ENCODE measurements at places on chromosomes 6 and 20.

- DNase-seq = no peak
Observed at GRCh38 chr6:80433673-80434025, 327.2 kb downstream of the BCKDHB start.

DNA sequence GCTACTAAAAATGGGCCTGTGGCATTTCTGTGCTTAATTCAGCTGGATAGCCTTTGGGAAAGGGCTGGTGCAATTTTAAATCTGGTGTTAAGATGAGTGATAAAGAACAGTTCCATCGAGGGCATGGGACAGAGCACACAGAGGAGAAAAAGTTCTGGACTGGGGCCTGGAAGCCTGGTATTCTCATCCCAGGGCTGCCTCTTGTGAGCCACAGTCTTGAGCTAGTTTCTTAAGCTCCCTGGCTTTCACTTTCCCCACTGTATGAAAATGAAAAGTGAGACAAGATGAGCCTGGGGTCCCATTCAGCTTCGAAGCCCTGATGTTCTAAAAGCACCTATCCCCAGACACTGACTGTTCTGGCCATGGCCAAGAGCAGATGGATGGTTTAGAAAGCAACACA, 14.3 kb upstream of the LAMA4 start:
- no peak for DNase-seq

- peak; percentile 62 for DNase-seq
Observed at GRCh38 chr6:138692978-138693909, 80.3 kb upstream of the CCDC28A start.

DNA sequence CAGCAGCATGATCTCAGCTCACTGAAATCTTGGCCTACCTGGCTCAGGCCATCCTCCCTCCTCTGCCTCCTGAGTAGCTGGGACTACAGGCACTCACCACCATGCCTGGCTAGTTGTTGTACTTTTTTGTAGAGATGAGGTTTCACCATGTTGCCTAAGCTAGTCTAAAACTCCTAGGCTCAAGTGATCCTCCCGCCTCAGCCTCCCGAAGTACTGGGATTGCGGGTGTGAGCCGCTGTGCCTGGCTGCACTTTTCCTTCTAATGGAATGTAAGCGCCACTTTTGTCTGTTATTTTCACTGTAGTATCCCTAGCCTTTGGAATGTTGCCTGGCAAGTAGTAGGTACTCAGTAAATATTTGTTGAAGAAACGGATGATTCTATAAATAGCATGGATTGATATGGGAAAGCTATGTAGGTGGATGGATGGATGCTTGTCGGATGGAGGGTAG, 10.4 kb upstream of the TRIB3 start:
- DNase-seq = no peak

- no peak for DNase-seq
Observed at GRCh38 chr20:62159839-62160238, 16.3 kb downstream of the SS18L1 start.
